Cortex of kidney (tissue), 1 donor: ENCODE measurements at places on chromosomes 6 and 20.

- DNase-seq = no peak
Observed at GRCh38 chr6:109186012-109186411, 90.7 kb downstream of the CEP57L1 start.

GRCh38 chr6:14635934-14636591, 518.5 kb downstream of the CD83 start:
- no peak for DNase-seq

GRCh38 chr20:51020657-51021056, 2.2 kb downstream of the KCNG1 start:
- no peak for DNase-seq

- DNase-seq = no peak
Observed at GRCh38 chr6:3568396-3569082, 111.7 kb upstream of the SLC22A23 start.

DNA sequence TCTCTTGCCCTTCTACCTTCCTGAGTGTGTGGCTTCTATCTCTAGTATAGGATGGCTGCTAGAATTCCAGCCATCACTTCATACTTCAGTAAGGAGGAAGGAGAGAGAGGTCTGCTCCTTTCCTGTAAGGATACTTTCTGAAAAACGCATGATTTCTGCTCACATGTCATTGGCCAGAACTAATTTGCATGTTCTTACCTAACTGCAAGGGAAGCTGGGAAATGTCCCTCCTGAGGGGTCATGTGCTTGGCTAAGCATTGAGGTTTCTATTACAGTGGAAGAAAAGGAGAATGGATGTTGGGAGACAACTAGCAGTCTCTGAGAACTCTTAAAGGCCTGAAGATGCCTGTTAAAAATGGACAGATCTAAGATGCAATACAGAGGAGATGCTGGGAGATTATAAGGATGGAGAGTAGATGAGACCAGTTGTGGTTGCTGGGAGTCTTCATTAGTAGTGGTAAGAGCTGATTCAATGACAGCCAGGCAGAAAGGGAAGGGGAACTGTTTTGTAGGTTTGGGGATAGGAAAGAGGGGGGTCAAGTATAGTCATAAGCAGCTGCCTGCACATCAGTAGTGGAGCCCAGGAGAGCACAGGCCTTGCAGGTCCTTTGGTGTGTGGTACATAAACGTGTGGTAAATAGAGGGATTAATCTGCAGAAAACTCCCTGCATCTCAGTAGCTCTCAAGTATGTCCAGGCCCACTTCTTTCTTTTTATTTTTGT, 20.2 kb downstream of the CDS2 start:
- no peak for DNase-seq

DNA sequence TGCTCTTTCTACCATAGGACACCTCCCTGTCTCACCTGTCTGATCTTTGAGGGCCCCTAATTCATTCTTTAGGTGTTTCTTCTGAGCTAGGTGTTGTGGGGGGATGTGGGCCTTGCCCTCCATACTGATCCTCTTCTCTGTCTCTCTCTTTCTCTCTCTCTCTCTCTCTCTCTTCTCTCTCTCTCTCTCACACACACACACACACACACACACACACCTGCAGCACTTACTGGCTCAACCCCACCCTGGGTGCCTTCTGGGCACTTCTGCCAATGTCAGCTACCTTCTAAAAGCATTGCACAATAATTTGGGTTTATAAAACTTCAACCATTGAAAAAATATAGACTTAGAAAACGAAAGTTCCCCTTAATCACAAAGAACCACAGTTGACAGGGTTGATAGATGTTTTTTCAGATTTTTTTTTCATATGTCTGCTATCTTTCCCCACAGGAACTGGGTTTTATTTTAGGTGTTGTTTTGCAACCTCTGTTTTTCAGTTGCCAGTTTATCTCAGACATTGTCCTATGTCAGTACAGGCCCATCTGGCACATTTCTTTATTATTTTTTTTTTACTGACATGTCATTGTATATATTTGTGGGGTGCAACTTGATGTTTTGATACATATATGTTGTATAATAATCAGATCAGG, 28.1 kb downstream of the PKIG start:
- DNase-seq = no peak
